ENCODE measurements at places on chromosomes 11 and 22. TPM values are rescaled to one million over a fixed set of nuclear protein-coding genes. Genes with fewer than 3 reads are reported as not detected.

The LINC01488 gene
- not detected for total RNA-seq

DNA sequence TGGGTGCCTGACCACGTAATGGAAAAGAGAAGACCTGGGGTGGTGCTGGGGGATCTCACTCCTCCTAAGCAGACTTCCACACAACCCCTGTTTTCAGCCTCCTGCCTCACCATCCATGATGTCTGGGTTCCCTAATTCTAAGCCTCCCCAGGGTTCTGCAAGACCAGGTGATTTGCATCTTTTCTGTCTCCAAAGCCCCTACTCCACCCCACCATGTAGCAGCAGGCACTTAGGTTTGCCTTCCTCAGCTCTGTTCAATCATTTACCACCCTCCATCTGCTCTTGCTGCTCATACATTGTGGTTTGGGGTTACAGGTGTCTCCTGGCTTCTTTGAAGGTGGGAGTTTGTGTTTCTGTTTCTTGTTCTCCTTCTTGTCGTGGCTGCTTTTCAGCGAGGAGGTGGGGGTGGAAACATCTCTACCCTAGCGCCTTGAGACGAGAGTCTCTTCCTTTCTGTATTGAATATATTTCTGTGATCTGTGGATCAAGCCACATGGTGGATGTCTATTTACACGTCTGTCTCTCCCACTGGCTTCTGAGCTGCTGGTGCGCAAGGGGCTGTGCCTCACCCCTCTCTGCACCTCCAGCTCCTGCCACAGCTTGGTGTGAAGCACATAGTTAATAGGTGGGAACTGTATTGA is 6.6 kb upstream of the SSTR3 start:
- no peak for DNase-seq

GRCh38 chr11:45233121-45233803 is 52.9 kb downstream of the SYT13 start:
- DNase-seq = peak; percentile 48

DNA sequence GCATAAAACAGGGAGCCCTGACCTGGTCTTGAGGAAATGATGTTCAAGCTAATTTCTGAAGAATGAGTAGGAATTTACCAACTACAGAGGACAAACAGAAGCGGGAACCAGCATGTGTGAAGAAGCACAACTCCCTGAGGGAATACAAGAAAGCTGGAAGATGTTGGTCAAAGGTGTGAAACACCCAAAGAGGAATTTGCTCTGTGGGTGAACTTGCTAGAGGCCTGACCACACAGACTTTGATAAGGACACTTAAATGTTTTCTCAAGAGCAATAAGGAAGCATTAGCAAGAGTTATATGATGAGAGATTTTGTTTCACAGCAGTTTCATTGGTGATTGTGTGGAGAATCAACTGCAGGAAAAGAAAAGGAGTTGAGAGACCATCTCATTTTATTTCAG is 17.6 kb downstream of the SLC5A12 start:
- no peak for DNase-seq

- no peak for DNase-seq
Measured at GRCh38 chr11:100691896-100692653, 5.0 kb downstream of the ARHGAP42 start.

DNA sequence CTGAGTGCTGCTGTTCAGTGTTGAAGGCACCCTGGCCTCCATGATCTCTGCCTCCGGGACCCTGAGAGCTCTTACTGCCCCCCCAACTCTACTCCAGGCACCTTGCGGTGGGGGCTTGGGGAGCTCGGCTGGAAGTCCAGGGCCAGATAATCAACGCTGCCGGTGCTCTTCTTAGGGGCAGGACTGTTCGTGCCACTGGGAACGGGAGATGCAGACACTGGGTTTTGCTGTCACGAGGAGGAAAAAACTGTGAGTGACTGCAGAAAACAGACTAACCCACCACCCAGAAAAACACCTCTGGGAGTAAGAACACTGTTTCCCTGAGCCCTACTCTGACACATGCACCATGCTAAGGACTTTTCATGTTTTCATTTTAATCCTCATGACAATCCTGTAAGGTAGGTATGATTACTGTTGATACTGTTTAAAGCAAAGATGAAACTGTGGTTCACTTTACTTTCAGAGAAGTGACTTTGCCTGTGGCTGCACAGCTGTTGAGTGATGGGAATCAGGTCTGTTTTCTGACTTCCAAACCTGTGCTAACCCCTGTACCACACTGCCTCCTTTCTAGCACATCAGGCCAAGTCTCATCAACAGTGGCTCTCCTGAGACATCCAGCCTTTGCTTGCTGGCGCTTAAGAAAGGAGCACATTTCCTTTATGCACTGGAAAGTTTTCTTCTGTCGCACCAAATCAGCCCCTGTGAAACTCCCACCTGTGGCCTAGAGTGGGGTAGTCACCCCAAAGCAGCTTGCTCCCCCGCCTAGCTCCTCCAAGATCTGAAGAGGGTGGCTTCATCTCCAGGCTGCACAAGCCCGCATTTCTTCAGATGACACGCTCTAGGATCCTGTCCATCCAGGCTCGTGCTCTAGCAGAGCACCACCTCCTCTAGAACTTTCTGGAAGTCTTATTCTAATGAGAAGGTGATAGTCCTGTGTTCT is 31.8 kb downstream of the USP35 start:
- no peak for DNase-seq

- no peak for DNase-seq
Measured at GRCh38 chr22:38314051-38314932, 2.9 kb downstream of the CSNK1E start.

Data from pancreas (tissue), 10 donors.